ENCODE measurements at places on chromosomes 12 and 14.

GRCh38 chr12:79961411-79961810 lies 26.5 kb upstream of the PPP1R12A start:
- no peak for DNase-seq

GRCh38 chr12:47321436-47321835 lies 241.7 kb upstream of the AMIGO2 start:
- no peak for DNase-seq

- no peak for DNase-seq
These were observed 376.3 kb upstream of the RGS6 start for GRCh38 chr14:71555654-71556559.

DNA sequence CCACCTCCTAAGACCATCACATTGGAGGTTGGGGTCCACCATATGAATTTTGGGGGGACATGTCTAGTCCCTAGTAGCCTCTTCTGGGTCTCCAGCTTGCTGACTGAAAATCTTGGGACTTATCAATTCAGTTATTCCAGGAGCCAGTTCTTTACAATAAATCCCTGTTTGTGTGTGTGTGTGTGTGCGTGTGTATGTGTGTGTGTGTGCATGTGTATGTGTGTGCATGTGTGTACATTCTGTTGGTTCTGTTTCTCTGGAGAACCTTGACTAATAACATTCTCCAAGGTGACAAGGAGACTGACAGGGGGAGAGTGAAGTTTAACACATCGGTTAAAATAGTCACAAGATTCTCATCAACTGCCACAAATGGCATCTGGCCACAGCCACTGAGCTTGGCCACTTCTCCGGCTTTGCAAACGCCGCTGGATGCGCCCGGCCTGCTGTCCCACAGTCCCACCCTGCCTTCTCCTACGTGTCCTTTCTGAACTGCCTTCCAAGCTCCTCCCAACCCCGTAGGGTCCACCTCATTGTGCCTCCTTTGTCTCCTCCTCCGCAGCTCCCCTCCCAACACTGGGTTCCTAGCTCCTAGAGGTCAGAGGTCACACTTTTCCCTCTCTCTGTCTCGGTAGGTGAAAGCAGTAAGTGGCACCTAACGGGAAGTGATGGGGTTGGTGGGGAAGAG lies 88.1 kb upstream of the DIO3 start:
- peak; percentile 13 for DNase-seq

- DNase-seq, result no peak
These were observed 101.9 kb upstream of the ADAMTS20 start for GRCh38 chr12:43653917-43654316.

GRCh38 chr12:124109760-124110159 lies 136.7 kb downstream of the ZNF664 start:
- no peak for DNase-seq

DNA sequence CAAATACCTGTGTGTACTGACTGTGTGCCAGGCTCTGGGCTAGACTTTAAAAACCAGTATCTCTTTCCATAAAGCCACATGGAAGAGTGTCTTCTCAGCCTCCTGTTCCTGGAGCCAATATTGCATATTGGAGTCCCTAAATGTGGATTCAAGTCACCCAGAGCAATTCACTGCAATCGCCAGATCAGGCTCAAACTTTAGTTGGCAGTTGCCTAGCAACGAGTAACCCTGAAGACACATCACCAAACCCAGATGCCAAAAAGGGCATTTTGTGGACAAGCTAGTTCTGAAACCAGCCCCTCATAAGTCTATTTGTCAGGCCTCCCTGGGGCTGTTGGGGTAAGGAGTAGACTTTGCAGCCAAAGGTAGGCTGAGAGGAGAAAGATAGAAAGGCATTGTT lies 13.7 kb downstream of the DPF3 start:
- no peak for DNase-seq
